Activated naive CD8-positive, alpha-beta T cell treated with anti-CD3 and anti-CD28 coated beads for 36 hours (primary cell): ENCODE measurements at places on chromosomes 16 and 17.

DNA sequence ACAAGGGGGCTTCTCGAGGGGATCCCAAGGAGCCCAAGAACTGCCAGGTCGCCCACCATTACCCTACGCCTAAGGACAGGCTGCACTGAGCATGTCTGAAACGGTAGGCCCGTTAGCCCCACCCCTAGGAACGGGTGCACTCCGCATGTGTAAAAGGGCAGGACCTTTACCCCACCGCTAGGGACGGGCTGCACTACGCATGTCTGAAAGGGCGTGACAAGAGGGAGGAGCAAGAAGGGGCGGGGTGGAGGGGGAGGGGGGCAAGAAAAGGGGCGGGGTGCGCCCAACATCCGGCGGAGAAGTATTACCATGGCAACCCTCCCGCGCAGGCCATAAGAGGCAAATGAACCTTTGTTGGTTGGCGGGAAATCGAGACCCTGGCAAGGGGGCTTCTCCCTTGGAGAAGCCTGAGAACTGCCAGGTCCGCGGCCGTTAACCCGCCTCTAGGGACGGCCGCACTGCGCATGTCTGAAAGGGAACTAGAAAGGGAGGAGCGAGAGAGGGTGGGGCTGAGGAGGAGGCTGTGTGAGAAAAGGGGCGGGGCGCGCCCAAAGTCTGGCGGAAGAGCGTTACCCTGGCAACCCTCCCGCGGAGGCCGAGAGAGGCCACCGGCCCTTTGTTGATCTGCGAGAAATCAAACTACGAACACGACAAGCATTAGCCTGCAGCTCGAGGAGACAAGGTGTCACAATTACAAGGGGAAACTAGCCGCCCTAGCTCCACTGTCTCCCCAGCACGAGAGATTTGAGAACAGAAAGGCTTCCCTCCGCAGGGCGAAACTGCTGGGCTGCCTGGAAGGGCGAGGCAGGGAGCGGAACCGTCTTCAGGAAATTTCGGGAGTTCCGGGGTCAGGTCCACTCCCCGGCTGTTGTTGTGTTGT is 2046.8 kb downstream of the TP53TG3F start:
- no peak for DNase-seq

- no peak for DNase-seq
These were observed 4.0 kb downstream of the WBP2 start for GRCh38 chr17:75850928-75851692.

DNA sequence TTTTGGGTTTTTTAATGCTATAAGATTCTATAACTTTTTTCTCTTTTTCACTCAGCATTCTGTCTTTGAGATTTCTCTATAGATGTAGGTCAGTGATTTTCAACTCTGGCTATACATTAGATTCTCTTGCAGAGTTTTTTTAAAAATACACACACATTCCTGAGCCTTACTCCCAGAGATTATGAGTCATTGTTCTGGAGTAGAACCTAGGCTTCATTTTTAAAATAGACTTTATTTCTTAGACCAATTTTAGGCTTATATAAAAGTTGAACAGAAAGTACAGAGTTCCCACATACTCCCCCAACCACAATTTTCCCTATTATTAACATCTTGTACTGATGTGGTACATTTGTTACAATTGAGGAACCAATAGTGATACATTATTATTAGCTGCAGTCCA is 63.3 kb downstream of the CYB561 start:
- no peak for DNase-seq

DNA sequence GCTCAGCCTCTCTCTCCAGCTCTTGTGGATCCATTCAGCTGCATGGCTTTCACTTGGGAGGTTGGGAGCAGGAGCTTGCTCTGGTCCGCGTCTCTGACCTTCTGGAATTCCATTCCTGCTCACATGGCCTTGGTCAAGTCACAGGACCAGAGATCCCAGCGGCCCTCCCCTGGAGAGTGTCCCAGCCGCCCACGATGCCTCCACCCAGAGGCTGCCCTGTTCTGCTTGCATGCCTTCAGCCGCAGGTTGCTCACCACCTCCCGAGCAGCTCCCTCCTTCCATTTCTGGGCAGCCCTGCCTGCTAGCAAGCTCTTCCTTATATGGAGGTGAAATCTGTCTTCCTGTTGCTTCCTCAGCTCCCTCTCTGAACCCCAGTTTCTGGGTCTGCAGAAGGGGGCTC is 32.6 kb downstream of the RAI1 start:
- no peak for DNase-seq

DNA sequence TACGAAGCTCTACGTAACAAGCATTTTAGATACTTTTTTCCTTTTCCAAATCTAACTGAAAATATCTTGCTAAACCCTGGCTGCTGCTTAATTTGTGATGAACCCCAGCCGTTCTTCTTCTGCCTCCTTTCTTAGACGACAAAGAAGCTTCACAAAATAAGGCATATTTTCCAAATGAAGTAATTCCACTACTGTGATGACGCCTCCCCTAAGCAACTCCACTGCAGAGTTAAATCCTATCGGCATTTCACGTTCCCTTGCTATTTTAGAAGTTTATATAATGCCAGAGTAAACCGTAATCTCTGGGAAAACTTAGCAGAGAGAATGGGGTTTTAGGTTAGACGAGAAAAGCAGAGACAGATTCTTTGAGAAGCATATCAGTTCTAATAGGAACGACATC is 683.1 kb upstream of the SALL1 start:
- DNase-seq: no peak

DNA sequence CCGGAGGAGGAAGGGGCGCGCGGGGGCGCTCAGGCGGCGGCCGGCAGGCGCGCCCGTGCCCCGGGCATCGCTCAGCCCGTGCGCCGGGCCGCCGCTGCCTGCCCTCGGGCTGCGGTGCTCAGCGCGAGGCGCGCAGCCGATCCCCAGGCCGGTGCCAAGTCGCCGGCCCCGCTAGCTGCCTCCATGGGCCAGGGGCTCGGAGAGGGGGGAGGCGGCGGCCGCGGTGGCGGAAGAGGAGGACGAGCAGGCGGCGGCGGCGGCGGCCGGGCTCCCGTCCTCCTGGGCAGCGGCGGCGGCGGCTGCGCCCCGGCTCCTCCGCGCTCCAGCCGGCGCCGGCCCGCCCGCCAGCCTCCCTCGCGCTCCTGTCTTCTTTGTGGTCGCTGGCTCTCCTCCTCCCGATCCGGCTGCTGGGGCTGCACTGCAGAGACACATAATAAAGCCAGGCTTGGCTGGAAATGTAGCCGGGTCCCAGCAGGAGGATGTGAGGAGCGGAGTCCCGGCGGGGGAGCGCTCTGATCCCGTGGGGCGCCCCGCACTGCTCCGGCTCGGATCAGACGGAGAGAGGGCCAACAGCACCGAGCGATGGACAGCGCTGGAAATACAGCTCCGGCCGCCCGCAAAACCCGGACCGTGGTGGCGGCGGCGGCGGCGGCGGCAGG is 889 bp upstream of the ZNF423 start:
- DNase-seq: no peak

GRCh38 chr17:75617218-75617617 is 16.0 kb upstream of the SMIM5 start:
- DNase-seq: no peak

DNA sequence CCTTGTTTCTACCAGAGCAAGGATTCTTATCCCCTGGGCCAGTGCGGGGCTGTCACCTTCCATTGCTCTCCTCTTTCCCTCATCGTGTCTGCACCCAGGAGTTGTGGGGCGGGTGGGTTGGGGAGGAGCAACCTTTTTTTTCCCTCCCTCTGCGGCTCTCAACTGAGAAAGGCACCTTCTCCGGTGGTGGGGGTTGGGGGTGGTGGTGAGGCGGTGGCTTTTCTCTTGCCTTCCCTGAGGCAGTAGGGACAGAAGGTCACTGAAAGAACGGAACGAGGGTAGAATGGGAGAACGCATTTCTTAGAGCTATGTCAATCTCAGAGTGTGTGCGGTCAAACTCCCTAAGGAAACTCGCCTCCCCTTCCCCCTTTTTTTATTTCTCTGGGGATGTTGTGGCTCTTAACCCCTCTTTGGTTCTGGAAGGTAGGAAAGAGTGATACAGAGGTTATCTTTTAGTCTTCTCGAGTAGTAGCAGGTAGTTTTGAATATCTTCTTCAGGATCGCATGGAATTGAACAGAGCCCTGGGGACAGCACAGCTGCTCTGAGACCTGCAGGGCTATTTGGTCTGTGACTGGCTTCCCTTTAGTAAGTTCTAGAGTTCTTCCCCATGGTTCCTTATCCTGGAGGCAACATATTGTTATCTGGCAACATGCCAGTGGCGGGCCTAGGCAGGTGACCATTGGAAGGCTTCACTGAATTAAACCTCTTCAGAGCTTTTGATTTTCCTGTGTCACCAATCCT is 994 bp downstream of the CLTC start:
- peak; percentile 32 for DNase-seq

- DNase-seq: no peak
These were observed 69.5 kb downstream of the JPH3 start for GRCh38 chr16:87671715-87672270.

DNA sequence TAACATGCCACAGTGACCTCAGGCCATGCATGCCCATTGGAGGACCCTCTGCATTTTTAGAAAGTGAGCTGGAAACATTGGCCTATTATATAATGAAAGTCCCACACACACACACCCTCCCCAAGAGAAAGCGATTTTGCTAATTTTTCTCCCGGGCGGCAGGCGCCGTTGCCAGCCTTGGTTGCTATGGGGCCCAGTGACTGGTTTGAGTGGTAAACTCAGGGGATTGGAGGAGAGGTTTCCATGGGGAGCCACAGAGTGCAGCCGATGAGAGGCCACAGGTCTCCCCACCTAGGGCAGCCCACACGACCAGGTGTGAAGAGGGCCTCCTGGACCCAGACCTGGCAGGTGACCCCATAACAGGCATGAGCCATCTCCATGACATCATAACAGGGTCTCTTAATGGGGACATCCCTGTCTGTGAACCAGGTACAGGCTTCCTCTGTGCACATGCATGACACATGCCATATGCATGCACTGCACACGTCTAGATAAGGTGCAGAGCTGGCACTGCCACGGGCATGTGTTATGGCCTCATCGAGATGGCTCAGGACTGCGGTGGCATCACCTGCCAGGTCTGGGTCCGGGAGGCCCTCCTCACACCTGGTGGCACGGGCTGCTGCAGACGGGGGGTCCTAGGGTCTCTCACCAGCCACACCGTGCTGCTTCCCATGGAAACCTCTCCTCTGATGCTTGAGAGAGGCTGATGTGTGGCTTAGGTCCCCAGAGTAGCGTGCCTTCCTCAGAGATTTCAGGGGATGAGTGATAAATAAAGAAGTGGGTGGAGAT is 144.1 kb downstream of the RBFOX3 start:
- no peak for DNase-seq

DNA sequence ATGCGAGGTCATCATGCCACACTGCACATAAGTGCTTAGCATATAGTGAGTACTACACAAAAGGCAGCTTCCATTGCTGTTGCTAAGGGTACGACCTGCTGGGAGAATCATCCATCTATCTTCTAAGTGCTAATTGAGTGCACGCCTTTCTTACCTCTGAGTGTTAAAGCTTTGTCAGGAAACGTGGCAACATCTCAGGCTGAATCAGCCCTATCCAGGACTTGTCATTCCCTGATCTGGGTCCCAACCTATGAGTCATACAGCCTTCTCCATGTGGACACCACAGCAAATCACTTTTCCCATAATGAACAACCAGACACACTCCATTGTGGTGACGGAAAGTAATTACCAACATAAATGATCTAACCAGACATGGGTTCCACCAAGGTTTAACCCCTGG is 201.1 kb upstream of the MAF start:
- no peak for DNase-seq

GRCh38 chr16:20308801-20309590 is 18.3 kb downstream of the GP2 start:
- DNase-seq: no peak

GRCh38 chr17:80704381-80704819 is 159.8 kb downstream of the RPTOR start:
- no peak for DNase-seq

- DNase-seq: peak; percentile 76
These were observed 891 bp downstream of the CORO1A start for GRCh38 chr16:30184096-30184890.

GRCh38 chr16:82042846-82043245 is 7.8 kb downstream of the HSD17B2 start:
- DNase-seq: no peak

- no peak for DNase-seq
These were observed 122.6 kb downstream of the SOCS1 start for GRCh38 chr16:11133344-11133943.

GRCh38 chr16:70258065-70258464 is 6.3 kb upstream of the EXOSC6 start:
- no peak for DNase-seq

DNA sequence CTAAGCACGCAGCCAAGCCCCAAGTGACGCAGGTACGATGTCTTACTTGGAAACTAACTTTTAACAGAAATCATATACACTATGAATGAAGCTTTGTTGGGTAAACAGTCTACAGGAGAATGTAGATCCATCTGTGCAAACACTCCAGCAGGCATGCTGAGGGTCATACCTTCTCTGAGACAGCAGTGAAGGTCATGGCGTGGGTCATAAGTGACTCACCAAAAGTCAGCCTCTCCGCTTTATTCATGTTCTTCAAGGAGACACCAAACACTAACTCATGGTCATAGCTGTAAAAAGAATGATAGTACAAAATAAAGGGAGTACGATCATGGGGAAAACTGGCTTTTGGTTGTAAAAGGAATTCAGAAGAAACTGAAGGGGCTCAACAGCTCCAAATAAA is 20.6 kb downstream of the BLMH start:
- DNase-seq: no peak

GRCh38 chr16:85910854-85911247 is 11.9 kb downstream of the IRF8 start:
- DNase-seq: no peak

DNA sequence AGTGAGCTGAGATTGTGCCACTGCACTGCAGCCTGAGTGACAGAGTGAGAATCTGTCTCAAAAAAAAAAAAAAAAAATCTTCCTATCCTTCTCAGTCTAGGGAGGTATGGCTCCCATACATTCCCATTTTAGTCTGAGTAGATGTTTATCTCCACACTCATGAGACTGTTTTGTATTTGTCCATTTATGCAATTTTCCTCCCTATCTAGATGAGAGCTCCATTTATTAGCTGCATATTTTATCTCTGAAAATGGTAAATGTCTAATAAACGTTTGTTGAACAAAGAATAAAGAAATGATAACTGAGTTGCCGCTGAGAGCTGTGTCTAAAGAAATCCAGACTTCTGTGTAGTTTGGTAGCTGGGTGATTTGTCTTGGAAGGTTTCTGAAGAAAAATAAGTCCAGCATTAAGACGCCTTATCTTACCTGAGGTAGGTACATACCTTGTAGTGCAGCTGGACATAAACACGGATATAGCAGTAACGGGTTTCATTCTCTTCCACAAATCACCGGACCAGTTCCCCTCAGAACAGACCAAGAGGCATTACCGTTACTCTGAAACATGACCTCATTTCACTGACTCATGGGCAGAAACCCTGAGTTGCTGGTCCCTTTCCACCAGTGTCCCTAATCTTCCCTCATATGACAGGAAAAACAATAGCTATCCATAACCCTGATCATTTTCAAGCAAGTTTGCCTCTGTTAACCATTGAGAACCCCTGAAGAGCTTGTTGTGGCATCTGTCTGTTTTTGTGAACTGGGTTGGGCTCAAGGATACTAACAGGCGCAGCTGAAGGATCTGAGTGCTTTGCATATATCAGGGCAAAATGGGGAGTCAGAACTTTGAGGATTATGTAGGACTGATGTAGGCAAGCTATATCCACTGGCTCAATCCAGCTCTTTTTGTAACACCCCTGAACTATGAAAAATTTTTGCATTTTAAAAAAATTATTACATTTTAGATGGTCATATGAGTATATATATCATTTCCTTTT is 177.4 kb upstream of the XYLT1 start:
- no peak for DNase-seq

GRCh38 chr17:79786930-79787643 is 9.1 kb downstream of the CBX2 start:
- no peak for DNase-seq
